ENCODE measurements at places on chromosomes 7 and 10.

DNA sequence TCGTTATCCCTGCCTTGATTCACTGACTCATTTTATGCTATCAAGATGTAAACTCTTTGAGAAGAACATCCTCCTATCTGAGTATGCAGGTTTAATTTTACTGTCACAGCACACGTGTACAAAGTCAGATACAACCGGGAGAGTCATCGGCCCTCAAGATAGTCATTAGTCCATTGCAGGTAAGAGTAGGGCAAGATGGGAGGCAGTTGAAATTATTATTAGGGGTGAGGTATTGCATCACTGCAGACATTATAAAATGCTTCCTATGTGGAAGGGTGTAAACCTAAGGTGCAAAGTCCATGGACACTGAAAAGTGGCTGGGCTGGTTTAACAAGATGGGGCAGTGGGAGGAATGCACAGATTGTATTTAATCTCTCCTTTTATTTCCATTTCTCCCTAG, 113.7 kb downstream of the ARL4A start:
- DNase-seq, result no peak

GRCh38 chr7:158613481-158613880, 25.9 kb upstream of the PTPRN2 start:
- no peak for DNase-seq

- no peak for DNase-seq
These were observed 199.4 kb upstream of the PRSS58 start for GRCh38 chr7:142457146-142457703.

GRCh38 chr10:50987934-50988333, 86.4 kb upstream of the PRKG1 start:
- no peak for DNase-seq
